ENCODE measurements at places on chromosomes 4 and X.

DNA sequence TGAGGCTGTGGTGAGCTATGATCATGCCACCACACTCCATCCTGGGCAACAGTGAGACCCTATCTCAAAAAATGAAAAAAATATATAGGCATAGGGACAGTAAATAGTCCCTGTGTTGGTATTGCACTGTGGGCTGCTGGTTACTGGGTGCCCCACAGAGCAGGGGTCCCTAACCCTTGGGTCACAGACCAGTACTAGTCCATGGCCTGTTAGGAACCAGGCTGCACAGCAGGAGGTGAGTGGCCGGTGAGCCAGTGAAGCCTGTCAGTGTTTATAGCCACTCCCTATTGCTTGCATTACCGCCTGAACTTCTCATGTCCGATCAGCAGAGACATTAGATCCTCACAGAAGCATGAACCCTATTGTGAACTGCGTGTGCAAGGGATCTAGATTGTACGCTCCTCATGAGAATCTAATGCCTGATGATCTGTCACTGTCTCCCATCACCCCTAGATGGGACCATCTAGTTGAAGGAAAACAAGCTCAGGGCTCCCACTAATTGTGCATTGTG, 106.5 kb downstream of the TNIP2 start:
- no peak for DNase-seq

- no peak for DNase-seq
Observed at GRCh38 chr4:26583538-26583864, 383 bp upstream of the TBC1D19 start.

- DNase-seq, result no peak
Observed at GRCh38 chr4:173669460-173670179, 139.6 kb upstream of the HAND2 start.

DNA sequence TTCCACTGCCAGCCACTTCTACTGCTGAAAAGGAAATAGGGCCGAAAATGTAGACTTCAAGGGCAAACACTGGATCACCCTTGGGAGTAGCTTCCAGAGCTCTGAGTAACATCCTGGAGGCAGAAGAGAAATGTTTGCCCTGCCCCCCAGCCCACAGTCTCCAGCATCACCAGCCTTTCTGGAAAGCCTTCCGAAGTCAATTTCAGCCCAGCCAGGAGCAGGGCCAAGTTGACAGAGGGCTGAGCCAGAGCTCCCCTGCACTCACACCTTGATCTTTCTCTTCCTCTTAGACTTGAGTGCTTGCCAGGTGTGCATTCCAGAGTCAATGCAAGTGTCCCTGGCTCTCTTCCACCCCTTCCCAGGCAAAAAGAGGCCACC, 35.2 kb downstream of the SLC25A5 start:
- no peak for DNase-seq

DNA sequence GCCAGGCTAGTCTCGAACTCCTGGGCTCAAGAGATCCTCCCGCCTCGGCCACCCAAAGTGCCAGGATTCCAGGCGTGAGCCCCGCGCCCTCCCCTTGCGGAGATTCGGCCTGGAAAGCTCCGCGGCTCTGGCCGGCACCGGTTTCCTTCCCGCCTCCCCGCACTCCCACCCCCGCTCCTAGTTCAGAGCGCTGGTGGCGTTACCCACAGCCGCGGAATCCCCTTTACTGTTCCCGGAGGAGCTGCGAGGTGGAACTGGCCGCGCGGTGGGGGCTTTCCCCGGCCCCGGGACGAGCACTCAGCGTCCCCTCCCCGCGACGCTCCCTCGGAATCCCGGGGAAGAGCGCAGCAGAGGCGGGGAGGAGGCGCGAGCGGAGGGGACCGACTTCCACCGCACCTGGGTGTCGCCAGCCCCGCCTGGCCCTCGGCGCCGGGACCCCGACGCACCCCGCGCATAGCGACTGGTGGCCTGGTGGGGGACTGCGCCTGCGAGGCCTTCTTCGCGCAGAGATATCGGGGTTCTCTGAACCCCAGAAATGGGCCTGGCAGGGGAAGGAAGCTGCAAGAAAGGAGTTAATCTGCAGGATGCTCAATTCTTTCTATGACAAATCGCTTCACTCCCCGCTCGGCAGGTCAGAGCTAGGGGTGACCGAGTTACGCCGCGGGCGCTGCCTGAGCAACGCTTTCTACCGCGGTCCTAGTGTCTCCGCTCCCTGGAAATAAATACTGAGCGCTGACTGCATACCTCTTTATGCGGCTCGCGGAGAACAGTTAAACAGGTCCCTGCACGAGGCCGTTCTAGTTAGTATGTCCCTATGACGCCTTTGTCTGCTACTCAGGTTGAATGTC, 14.6 kb upstream of the SLC25A4 start:
- no peak for DNase-seq

DNA sequence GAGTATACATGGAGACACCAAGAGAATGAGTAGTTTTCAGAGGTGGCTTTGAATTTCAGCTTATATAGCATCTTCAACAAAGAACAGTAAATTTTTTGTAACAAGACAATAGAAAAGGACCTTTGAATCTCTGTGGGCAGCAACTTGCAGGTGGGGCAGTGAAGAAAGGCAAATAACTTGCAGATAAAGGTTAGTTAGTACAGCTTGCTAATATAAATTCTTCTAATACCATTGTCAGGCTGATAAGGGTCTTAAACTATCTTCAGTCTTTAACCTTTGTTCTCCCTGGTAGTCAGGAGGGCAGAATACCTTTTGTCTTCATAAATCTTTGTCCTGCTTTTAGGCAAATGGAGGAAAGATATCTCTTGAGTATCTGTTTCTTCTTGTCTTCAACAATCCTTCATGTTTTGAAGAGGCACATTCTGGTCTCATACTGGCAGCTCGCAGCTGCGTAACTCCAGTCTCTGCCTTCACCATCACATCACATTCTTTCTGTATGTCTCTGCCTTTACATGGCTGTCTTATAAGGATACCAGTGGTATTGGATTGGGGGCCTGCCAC, 16.0 kb downstream of the ANXA3 start:
- no peak for DNase-seq

DNA sequence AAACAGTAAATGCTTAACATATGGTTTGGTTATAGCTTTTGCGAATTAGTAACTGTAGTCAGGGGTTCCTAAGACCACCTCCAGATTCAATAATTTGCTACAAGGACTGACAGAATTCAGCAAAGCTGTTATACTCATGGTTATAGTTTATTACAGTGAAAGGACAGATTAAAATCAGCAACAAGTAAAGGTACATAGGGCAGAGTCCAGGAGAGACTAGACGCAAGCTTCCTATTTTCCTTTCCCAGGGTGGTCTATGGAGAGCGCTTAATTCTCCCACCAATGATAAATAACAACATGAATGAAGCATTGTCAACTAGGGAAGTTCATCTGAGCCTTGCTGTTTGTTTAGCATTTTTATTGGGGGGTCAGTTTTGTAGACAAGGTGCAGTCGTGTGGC, 5.9 kb downstream of the NSUN7 start:
- no peak for DNase-seq

DNA sequence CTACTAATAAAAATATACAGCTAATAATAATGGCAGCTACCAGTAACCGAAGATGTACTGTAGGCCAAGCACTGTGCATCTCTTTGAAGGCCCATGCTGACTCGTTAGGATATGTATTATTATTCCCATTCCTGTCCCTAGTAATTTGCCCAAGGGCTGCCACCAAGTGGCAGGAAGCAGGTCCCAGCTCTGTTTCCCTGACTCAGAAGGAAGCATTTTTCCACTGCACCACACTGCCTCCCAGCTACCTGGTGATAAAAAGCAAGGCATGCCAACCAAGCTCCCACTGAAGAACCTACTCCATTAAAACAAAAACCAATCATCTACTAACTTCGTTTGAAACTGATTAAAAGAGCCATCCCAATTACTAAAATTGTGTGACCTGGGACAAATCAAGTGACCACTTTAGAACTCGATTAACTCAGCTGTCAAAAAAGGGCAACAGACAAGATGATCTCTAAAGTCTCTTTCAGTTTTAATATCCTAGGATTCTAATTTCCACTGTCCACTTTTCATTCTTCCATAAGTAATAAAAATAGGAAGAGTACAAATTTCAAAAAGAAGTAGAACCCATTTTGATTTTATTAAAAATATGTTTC, 24.3 kb upstream of the PGM2 start:
- DNase-seq, result no peak

GRCh38 chr4:33063241-33063640, 2343.1 kb downstream of the PCDH7 start:
- no peak for DNase-seq

GRCh38 chr4:152991398-152991797, 55.3 kb downstream of the FHDC1 start:
- DNase-seq, result no peak

GRCh38 chr4:10684631-10685030, at the start of gene CLNK:
Gene CLNK (minus strand): TSS chr4:10684768. CDS start chr4:10667869, 16,899 bp downstream.
- DNase-seq, result no peak

GRCh38 chr4:94551643-94552564, 100.2 kb downstream of the PDLIM5 start:
- DNase-seq, result no peak

DNA sequence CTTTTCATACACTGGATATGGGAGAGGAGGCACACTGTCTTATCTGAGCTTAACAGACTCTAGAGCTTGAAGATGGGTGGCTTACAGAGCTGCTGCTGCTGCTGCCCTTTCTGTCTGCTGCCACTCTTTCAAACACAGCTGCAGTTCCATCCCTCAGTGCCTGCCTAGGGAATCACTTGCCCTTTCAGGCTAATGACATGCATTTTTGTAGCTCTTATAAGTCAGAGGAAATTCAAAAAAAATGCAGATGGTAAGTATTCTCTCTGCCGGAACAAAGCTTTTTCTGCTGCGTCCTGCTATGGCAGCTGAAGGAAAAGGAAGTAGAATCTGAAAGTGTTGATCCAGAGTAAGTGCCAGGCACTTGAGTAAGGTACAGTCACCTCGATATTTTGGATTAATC, 460.4 kb upstream of the DIAPH2 start:
- no peak for DNase-seq

DNA sequence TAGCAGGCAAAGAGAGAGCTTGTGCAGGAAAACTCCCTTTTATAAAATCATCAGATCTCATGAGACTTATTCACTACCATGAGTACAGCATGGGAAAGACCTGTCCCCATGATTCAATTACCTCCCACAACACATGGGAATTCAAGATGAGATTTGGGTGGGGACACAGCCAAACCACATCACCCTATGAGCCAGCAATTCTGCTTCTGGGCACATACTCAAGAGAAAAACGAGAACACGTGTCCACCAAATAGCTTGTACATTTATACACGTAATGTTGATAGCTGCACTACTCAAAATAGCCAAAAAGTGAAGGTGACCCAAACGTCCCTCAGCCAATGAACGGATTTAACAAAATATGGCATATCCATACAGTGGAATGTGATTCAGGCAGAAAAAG, 94.5 kb upstream of the DHRSX start:
- DNase-seq, result no peak

DNA sequence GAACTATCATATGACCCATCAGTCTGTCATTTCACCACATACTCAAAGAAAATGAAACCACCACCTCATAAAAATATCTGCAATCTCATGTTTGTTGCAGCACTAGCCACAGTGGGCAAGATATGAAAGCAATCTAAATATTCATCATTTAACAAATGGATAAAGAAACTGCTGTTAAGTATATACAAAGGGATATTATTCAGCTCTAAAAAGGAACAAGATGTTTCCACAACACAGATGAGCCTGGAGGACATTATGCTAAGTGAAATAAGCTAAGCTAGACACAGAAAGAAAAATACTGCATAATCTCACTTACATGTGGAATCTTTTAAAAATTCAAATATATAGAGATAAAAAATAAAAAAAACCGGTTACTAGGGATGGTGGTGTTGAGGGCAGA, 108.2 kb upstream of the BRWD3 start:
- no peak for DNase-seq

DNA sequence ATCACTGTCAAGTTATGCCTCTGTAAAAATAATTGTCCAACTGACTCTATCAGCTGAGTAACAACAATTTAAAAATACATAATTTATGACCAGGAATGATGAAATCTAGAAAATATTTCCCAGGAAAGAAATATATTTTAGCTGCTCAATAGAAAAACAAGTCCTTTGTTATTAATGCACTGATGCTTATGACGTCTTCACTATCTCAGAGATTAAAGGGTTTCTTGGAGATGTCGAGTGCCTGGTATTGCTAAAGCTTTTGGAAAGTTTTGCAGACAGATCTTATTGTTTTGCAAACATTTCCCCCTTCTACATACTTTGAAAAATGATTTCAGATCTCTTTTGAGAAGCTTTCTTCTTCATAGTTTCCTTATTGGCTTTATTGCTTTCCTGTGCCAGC, 154.6 kb upstream of the RPS6KA3 start:
- no peak for DNase-seq

GRCh38 chrX:119790977-119791436, 423 bp downstream of the RPL39 start:
- peak; percentile 17 for DNase-seq

DNA sequence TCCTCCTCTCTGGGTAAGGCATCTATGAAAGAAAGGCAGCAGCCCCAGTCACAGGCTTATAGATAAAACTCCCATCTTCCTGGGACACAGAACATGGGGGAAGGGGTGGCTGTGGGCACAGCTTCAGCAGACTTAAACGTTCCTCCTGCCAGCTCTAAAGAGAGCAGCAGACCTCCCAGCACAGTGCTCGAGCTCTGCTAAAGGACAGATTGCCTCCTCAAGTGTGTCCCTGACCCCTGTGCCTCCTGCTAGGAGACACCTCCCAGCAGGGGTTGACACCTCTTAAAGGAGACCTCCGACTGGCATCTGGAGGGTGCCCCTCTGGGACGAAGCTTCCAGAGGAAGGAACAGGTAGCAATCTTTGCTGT, 89.9 kb downstream of the EFHC2 start:
- DNase-seq, result no peak

DNA sequence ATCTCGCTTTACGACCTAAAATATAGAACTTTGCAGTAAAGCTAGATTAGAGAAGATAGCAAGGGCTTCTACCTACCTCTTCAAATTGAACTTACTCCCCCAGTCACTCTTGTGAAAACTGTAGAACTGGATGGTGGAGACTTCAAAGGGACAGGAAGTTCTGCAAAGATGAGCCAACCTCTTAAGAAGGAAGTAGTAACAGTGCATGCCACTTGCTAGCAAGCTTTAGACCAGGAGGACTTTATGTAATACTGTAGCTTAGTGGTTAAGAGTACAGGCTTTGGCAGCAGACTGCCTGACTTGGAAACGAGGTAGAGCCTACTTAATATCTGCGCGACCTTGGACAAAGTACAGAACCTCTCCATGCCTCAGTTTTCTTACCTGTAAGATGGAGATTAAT, 27.5 kb upstream of the VBP1 start:
- DNase-seq, result no peak

- DNase-seq, result no peak
Observed at GRCh38 chrX:115098897-115099296, 81.5 kb upstream of the IL13RA2 start.
